Stimulated activated CD4-positive, alpha-beta T cell treated with anti-CD3 and anti-CD28 coated beads, Interleukin-1b, Interleukin-23, amount 100 ng/mL, for 48 hours (primary cell): ENCODE measurements at places on chromosomes 13 and 19.

- peak; percentile 38 for DNase-seq
Observed at GRCh38 chr19:51375504-51376221, 3.2 kb upstream of the NKG7 start.

GRCh38 chr13:111343186-111343805 lies 22.9 kb downstream of the TEX29 start:
- no peak for DNase-seq

- no peak for DNase-seq
Observed at GRCh38 chr13:53822136-53822535, 793.5 kb downstream of the OLFM4 start.

DNA sequence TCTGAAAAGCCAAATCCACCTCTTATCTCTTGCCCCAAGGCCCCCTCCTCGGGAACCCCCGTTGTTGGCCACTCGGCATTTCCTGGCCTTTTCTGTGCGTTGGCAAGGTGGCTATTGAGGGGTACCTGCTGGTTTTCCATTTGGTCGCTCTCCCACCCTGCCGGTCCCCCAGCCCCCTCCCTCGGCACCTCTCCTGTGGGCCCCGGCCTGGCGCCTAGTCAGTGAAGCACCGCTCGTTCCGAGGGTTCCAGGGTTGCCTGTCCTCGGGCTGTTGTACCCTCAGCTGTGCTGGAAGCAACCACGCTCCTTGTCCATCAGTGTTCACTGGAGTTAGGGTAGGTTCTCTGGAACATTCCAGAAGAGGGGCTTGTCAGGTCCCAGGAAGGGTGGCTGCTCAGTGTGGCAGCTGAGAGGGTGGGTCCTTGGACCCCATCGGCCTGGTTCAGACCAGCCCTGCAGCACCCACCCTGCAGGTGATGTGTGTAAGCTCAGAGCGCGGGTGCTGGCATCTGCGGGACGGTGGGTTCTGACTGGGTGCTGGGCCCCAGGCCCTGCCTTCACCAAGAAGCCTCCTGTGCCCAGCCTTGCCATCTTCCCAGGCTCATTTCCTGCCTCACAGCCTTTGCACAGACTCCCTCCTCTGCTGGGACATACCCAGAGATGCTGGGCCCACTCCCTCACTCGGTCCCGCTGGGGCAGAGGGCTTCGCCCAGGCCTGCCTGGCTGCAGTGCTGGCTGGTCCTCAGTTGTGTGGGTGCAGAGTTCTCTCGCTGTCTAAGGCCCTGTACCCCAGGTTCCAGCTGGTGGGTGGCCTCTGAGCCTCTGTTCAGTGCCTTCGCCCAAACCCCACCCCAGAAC lies 21.3 kb downstream of the NKPD1 start:
- no peak for DNase-seq

- peak; percentile 19 for DNase-seq
Observed at GRCh38 chr19:871446-872265, 12.2 kb downstream of the CFD start.

DNA sequence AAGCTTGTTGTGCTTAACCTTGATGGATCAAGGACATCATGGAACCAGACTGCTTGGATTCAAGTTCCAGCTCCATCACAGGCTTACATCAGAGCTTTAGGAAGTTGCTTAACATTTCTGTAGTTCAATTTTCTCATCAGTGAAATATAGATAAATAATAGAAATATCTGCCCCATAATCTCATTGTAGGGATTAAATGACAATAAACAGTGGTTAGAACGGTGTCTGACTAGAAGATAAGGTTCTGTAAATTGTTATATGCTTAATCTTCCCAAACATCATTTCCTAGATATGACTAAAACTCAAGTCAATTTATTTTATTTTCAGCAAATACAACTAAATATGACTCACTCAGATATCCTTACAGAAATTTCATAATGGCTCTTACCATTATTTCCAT lies 83.5 kb downstream of the SLITRK1 start:
- DNase-seq = no peak

DNA sequence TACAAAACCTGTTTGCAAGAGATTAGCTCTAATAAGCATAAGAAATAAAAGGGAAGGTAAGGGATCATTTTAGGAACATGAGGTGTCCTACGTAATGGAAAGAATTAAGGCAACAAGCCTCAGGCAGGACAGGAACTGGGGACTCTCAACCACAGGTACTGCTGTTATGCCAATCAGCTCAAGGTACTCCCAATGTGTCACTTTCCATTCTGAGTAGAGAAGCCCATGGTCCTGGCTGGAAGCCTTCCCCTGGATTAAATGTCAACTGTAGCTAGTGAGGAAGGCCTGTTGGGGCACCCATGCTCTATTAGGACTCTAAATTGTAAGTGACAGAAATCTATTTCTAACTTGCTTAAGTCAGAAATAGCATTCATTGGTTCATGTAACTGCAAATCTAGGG lies 134.6 kb downstream of the DPF1 start:
- no peak for DNase-seq

DNA sequence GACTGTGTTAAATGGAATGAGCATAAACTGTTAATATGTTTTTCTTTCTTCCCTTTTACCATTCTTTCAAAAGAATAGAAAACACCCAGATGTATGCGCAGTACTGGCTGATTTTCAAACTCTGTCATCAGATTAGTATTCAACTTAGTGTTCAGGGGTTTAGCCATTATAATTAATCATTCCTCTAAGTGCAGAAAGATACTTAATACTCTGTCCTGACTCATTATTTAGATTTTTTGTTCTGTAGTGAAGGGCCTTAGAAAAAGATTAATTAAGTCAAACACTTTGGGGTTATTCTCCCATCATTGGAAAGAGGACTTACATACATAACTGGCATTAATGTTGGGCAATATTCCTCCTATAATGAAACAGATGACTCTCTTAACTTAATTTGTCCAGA lies 1316.7 kb upstream of the SLC10A2 start:
- no peak for DNase-seq

DNA sequence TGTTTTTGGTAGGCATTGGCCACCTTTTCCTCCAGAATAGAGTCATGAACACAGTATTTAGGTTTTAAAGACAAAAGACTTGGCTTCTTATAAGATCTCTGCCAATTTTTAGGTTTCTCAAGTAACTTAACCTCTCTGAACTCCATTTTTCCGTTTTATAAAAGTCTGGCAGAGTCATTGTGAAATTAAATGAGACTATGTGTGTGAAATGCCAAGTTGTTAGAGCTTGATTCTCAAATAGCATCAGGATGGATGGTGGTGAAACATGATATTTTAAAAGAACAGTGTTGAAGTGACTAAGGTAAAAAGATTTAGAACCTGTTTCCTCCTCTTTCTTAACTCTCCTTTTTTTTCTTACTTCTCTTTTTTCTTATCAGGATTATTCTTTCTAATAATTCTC lies 617.7 kb upstream of the SLITRK1 start:
- DNase-seq = no peak

GRCh38 chr13:63435667-63436324 lies 2020.1 kb upstream of the PCDH20 start:
- no peak for DNase-seq

DNA sequence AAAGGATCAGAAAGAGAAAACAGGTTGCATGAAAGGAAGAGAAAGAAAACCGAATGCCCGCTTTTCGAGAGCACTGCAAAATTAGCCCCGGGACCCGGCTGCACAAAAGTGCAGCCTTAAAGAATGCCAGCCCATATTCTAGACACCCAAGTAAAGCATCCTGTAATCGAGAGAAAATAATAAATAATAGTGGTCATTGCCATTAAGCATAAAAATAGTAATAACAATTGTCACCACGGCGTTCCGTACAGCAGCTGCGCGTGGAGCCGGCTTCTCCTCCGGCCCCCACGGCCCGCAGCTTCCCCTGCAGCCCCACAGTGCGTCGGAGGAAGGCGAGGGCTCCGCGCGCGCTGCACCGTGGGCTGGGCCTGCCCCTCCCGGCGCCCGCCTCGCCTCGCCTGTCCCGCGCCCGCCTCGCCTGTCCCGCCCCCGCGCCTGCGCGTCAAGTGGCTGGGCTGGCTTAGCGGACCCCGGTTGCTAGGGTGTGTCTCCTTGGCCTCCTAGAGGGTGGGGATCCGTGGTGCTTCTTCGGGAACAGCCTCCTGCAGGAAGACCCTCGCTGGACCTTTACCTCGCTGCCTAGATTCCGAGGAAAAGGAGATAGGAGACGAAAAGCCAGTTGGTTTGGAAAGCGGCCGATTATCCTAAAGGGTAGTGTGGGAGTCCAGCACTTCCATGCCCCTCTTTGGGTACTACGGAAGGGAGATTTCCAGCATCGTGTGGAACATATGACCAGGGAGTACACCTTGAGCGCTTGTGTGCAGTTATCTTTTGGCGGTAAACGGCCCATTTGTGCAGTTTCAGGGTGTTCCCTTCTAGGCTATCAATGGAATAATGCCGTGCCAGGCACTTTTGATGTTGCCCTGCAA lies at the start of gene LRRC63:
LRRC63 (plus strand) TSS at position 446 of the 869 bp plus-strand sequence. CDS start 1,107 bp downstream, outside the sequence.
- peak; percentile 83 for DNase-seq

DNA sequence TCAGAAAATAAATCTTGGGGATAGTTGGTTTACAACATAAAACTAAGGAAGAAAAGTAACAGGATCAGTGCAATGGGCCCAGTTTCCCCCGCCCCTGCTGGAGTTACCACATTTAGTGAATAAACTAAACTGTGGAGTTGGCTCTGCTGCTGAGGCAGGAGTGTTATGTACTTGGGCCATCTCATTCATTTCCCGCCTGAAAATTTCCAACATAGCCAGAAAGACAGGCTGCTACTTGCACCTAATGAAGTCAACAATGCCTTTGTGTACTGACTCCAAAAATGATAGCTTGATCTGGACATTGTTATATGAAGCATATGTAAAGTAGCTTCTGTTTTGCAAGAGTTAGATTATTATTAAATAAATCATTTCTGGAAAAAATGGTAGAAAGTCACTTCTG lies 7.9 kb upstream of the RNASEH2B start:
- DNase-seq = no peak

- no peak for DNase-seq
Observed at GRCh38 chr19:18506101-18506930, 15.6 kb downstream of the ELL start.

GRCh38 chr13:99819967-99820366 lies 151.6 kb downstream of the ZIC5 start:
- DNase-seq = no peak

GRCh38 chr13:20654156-20654555 lies 49.3 kb upstream of the IL17D start:
- no peak for DNase-seq

DNA sequence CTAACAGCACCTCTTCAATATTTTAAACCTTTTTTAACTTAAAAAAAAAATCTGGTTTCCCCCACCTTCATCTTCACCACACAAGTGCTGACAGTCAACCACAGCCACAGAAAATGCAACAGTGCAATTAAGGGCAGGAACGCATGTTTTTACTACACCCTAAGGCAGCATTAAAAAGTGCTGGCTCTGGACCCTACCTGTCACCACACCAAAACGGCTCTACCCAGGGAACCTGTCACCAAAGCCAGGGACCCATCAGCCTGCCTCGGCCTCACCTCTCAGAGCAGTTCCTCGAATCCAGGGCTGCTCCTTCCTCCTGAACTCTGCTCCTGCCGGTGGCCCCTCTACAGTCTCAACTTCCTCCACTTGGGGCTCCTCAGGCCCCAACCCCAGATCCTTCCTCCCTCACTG lies 22.5 kb upstream of the SLC35E1 start:
- peak; percentile 23 for DNase-seq

DNA sequence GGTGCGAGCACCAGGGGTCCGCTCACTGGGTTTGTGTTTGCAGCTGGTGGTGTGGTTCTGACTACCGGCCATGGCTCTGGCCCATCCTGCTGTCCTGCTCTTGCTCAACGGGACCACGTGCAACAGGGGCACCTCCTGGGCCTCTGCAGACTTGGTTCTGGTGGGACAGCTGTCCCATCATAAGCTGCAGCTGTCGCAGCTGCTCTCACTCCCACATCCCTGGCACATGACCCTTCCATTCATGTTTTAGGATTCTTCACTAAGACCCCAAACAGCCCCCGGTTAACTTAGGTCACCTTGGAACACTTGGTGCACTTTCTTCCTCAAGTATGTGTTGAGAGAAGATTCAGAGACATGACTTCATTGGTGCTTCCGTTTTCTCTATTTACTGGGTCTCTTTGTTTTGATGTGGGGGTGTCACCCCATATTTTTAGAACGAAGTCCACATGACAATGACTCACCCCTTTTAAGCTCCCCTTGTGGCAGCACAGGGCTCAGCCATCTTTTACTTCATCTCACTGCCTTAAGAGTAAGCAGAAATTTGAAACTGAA lies 68.4 kb upstream of the ARHGEF7 start:
- DNase-seq = no peak

GRCh38 chr13:82257790-82258507 lies 1624.3 kb downstream of the SLITRK1 start:
- DNase-seq = no peak

DNA sequence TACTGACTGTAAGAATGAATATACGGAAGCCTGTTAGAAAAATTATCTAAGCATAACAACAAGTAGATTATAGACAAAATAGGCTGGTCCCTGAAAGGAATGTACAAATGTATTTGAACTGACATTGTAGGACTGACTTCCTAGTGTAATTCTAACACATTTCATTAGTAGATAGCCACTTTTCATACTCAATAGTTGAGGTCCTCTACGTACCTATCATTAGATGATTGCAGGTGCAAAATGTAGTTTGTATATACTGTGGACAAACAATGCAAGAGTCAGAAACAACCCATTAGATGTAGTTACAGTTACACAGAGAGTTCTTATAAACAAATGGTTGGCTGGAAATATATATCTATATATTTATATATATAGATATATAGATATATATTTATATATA lies 402.3 kb upstream of the SLITRK6 start:
- no peak for DNase-seq

DNA sequence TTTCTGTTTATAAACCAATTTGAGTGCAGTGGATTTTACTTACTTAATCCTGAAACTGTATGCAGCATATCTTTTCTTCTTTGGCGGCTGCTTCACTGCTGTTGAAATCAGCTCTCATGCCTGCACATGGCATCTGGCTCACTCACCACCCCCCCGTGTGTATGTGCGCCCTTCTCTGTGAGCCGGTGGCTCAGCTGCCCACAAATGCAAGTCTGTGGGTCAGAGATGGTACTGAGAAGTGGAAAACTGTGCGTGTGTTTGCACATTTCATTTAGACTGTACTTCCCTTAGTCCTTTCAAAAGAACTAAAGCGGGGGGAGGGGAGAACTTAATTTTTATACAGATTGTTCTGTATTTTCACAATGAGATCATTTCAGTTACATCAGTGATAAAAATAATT lies 307.6 kb downstream of the SHISA2 start:
- no peak for DNase-seq

GRCh38 chr13:57633141-57633949 lies 1.8 kb downstream of the PCDH17 start:
- DNase-seq = no peak

DNA sequence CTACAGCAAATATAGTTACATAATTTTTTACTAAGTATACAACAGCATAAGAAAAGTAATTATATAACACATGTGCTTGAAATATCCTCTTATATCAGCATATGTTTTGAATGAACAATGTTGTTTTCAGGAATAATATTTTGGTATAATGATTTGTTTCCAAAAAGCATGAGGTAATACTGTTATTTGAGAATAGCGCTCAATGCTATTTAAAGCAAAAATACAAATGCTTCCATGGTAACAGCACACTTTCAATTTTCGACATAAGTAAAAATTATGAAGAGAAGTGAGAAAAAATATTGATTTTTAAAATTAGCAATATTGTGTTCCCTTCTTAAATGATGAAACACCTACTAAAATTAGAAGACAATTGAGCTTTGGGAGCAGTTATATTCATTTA lies 715.9 kb upstream of the ATXN8OS start:
- no peak for DNase-seq

- peak; percentile 2 for DNase-seq
Observed at GRCh38 chr19:13396250-13397080, 109.8 kb downstream of the CACNA1A start.
